Central memory CD8-positive, alpha-beta T cell (primary cell): ENCODE measurements at places on chromosomes 7 and 10.
A peak's percentile ranks its signal among the peaks of the same experiment; 100 is the strongest.

- no peak for DNase-seq
These were observed 89.0 kb upstream of the PHYHIPL start for GRCh38 chr10:59087486-59087885.

GRCh38 chr7:80175744-80176143 is 41.1 kb downstream of the GNAI1 start:
- no peak for DNase-seq

- DNase-seq = no peak
These were observed 179.8 kb downstream of the CXCL12 start for GRCh38 chr10:44205067-44205466.

GRCh38 chr7:91165006-91165845 is 99.0 kb upstream of the FZD1 start:
- DNase-seq = no peak

DNA sequence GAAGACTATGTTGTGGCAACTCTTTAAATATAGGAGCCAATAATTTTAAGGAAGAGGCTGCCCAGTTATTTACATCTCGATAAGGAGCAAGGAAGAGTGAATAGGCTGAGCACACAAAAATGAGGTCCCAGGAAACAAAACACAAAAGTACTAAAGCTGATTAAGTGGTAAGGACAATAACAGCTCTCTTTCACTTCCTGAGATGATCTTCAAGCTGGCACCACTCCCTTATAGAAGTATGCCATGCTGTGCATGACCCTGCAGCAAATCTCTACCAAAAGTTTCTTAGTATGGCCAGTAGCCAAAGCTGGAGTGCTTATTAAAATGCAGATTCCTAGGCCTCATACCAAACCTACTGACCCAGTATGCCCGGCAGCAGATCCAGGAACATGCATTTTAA is 39.7 kb downstream of the CADPS2 start:
- DNase-seq = no peak

DNA sequence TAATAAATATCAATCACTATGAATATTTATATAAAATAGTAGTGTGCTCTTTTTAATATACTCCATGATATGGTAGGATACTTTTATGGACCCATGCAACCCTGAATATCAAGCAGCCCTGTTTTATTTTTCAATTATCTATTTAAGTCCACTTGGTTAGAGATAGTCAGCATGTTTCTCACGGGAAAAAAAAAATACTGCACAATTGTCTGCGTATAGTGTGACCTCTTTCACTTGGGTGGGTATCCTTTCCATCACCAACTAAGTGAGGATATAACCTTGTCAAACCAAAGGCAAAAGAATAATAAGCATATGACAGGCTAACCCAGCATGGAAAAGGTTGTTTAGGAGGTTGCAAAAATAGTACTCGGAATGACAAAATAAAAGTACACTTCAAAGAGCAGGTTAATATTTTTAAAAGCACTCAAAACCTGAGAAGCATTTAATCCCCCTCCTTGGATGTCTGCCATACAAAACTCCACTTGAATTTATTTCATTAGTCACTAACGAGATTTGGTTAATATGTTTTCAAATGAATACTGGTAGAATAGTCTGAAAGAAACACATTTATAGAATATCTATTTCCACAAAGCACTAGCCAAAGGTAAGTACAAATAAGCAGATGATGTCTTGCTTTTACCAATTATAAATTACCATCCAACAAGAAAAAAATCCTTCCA is 76.5 kb downstream of the IMMP2L start:
- no peak for DNase-seq

DNA sequence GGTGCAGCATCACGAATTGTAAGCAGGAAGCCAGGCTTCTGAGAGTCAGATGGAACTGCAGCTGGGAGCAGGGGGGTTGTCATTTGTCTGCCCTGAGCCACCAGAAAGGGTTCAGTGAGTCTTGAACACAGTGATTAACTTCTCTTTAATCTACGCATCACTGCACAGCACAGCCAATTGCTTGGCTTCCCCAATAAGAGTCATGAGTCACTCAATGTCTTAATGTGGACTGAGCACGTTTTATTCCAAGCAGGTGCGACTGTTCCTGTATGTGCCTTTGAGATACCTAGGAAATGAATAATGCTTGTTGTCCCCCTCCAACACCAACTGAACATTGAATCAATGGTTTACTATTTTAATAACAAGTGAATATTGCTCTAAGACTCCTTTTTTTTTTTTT is 26.0 kb upstream of the PLEKHA1 start:
- no peak for DNase-seq

- no peak for DNase-seq
These were observed 3.1 kb upstream of the PYROXD2 start for GRCh38 chr10:98417973-98418664.

DNA sequence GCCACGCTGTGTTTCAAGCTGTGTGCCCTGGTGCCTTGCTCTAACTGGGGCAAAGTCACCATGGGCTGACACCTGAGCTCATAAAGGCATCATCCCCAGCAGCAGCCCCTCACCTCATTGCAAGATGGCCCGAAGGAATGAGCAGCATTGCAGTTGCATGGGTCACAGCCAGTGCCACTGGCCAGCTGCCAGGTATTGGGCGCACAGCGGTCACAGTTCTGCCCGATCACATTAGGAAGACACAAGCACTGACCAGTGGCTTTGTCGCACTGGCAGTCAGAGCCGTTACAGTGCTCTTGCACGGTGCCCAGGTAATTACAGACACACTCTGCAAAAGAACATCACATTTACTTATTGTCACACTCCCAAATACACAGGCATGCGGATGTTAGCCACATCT is 51.1 kb downstream of the LAMB1 start:
- DNase-seq = no peak

- no peak for DNase-seq
These were observed 434.7 kb upstream of the C7orf33 start for GRCh38 chr7:148155826-148156225.

GRCh38 chr7:114997487-114998404 is 75.9 kb downstream of the MDFIC start:
- DNase-seq = no peak

DNA sequence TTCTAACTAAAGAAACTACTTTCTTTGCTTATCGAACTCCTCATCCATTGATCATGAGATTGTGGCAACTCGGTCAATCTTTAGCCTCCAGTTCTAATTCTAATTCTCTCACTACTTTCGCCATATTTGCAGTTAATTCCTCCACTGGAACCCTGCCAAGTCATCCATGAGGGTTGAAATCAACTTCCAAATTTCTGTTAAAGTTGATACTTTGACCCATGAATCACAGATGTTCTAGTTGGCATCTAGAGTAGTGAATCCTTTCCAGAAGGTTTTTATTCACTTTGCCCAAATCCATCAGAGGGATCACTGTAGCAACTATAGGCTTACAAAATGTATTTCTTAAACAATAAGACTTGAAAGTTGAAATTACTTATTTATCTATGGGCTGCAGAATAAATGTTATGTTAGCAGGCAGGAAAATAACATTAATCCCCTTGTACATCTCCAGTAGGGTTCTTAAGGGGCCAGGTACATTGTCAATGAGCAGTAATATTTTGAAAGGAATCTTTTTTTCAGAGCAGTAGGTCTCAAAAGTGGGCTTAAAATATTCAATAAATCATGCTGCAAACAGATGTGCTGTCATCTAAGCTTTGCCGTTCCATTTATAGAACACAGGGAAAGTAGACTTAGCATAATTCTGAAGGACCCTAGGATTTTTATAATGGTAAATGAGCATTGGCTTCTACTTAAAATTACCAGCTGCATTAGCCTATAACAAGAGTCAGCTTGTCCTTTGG is 39.4 kb downstream of the CCDC71L start:
- no peak for DNase-seq

DNA sequence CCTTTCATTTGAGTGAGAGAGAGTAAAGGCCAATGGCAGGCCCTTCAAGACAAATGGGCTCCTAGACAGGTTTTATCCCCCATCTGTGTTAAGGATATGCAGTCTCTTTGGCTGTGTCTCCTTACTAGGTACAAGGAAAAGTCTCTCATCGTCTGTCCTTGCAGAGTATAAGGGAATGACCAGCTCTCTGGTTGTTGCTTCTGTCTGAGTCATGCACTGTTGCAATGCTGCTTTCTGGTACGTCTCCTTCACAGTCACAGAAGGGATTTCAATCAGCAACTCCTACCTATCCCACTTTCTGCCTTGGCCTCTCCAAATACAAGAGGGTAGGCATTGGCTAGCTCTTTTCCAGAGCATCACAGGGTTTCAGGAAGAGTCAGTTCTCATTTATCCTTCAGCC is 48.1 kb downstream of the CTTNBP2 start:
- DNase-seq = no peak

DNA sequence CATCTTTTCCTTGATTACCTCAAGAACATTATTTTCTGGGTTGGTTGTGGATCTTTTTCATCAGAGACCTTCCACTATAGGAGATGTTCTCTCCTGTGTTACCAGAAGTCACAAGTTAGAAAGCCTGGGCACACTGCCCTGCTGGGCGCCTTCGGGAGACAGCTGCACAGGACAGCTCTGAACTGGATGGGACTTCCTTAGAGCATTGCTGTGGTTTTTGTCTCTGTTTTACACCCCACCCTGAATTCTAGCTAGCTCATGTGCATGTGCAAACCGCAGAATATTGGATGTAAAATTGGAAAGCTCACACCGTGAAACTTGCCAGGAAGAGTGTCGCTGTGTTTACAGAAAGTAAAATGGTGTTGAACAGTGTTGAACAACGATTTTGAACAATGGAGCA is 54.4 kb upstream of the SEC61G start:
- no peak for DNase-seq

GRCh38 chr7:114922652-114923402 is 933 bp downstream of the MDFIC start:
- peak; percentile 18 for DNase-seq

DNA sequence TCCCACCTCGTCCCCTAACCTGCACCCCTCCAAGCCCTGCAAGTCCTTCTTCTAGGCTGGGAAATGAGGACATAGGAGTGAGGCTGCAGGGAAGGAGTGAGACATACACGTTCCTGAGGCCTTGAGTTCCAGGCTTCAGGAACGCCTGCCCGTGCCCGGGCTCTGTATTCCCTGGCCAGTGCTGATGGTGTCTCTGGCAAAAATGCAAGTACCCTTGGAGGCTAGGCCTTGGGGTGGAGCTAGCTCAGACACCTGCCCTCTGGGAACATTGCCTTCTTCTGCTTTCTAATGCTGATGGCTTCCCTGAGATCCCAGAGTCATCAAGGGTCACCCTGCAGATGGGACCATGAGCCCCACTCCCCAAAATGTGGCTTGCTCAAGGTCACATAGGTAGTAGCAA is 76.0 kb downstream of the GRK5 start:
- no peak for DNase-seq

- no peak for DNase-seq
These were observed 114.7 kb downstream of the RPS24 start for GRCh38 chr10:78148216-78148960.

DNA sequence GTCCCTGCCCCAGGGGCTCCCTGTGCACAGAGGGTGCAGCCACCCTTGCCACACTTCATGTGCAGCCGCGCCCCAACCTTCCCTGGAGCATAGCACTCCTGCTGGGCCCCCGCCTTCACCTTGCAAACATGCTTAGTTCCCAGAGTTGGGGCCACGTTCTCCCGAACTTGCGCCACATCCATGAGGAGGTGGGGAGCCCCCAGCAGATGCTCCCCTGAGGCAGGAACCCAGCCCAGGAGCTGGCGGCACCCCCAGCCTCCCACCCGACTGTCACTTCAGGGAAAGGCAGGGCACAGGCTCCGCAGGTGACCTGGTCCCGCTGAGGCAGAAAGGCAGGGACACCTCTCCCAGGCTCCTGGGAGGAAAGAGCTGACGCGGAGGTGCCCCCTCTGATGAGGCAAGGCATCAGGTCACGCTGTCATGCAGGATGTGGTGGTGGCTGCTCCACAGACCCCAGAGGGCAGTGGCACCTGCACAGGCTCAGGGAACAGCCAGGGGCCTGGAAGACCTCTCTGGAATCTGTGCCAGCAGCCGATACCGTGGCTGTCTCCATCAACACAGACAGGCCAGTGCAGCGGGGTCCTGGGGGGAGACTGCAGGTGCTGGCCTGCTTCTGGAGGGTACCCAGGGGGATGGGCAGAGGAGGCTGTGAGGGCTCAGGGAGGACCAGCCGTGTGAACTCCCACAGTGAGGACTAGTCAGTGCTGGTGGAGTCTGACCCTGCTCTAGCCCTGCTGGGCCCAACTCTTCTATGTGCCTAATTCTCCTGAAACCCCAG is 221.3 kb downstream of the MAD1L1 start:
- no peak for DNase-seq

DNA sequence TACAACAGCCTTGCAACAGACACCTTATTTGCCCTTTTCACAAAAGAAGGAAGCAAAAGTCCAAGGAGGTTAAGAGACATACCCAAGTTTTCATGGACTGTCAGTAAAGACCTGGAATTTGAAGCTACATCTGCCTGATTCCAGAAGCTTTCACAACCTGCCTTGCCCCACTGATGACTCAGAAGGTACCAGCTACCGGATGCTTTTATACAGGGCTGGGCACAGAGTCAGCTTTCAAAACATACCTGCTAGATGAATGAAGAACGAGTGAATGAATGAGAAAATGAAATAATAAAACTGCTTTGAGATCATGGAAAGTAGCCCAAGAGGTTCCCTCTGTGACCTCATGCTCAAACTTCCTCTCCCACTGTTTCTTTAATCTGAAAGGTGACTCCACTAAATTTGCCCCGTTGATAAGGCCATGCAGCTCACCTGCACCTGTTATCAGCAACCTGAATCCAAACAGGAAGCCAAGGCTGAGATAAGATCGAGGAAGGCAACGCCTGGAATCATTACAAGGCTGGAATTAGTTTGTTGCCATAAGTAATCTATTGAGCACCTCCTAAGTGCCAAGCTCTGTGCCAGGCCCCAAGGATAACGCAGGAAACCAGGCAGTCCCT is 151.5 kb downstream of the WDR11 start:
- DNase-seq = no peak
